Effector memory CD4-positive, alpha-beta T cell (primary cell): ENCODE measurements at places on chromosomes 7 and 10.

GRCh38 chr10:77301305-77301730 is 336.3 kb downstream of the KCNMA1 start:
- DNase-seq: no peak

DNA sequence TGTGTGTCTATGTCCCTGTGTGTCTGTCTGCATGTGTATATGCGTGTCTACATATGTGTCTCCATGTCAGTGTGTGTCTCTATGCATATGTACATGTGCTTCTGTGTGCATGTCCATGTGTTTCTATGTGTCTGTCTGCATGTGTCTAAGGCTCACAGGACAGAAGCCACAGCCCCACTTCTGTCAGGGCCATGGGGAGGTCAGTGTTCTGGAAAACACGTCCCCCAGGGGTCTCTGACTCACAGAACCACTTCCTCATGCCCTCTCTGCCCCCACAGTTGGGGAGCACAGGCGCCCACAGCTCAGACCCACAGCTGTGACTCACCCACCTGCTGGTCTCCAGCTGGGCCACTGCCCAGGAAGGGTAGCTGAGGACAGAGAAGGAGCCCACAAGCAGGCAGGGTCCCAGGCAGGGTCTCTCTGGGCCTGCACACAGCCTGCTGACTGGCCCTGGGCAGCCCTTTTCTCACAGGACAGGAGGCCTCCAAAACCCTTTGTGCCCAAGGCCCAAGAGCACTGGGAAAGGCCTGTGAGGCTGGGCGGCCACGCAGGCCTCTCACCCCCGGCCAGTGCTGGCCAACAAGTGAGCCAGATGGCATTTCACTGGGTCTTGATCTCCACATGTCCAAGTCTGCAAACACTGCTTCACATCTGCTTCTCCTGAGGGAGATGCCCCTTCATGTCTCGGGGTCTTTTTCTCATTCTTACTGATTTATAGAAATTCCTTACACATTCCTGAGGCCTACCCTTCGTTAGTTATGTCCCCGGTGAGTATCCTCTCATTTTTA is 102.9 kb upstream of the FAM20C start:
- DNase-seq: no peak

- DNase-seq: no peak
Observed at GRCh38 chr10:123607386-123607785, 58.8 kb upstream of the GPR26 start.

DNA sequence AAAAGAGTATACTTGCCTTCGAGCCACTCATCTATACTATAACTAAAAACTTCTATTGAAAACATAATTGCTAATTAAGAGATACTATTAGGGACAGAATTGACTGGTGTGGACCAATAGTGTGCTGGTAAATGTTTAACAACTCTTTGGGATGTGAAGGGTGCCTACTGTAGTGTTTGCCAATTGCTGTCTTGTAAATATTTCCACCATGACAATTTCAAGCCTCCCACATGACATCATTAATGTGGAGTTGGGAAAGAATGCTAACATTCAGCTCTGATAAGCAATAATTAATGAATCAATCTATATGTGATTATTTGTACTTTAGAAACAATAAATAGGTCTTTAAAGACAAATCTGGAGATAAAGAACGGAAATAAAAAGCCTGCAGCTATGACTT is 136.8 kb downstream of the DGKB start:
- DNase-seq: no peak
